GM23338 (cell line): ENCODE measurements at places on chromosomes 2 and 18. TPM values are rescaled to one million over a fixed set of nuclear protein-coding genes. Genes with fewer than 3 reads are reported as not detected.

The CMPK2 gene
- 0.12 and 0.56 TPM in 2 replicates for total RNA-seq

The ERFE gene
- total RNA-seq, result 2.5 and 3.3 TPM in 2 replicates

The KCMF1 gene
- total RNA-seq, result 120 and 129 TPM in 2 replicates

The MAP3K19 gene
- total RNA-seq, result not detected in 2 replicates

The NAT8 gene
- total RNA-seq, result not detected in 2 replicates

The CAPN14 gene
- 0.54 TPM in 1 of 2 replicates, not detected in the other for total RNA-seq

The SLC11A1 gene
- 0.89 TPM in 1 of 2 replicates, not detected in the other for total RNA-seq

- H3K4me3 ChIP-seq, result no peak overlapping the region
- no peaks in the 10 kb centered on the region for H3K36me3 ChIP-seq
- H3K27me3 ChIP-seq, result no peaks in the 10 kb centered on the region
- no peak for DNase-seq
These were observed 81.0 kb downstream of the APLF start for GRCh38 chr2:68548396-68548795.

DNA sequence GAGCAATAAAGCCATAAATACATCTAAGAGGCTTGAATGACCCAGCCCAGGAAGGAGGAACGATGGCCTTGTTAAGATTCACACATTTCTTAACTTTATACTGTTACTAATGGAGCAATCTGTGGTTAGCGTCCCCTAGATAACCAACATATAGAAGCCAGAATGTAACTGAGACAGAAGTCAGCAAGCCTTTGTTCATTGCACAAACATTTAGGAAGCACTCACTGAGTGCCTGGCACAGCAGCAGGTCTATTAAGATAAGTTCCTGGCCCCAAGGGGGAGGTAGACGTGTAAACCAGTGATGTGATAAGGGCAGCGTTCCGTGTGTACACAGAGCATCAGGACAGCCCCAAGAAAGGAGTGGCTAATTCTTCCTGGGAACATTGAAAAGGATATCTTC, 63.6 kb upstream of the ATL2 start:
- no peak overlapping the region for H3K4me3 ChIP-seq
- no peak for DNase-seq
- H3K27ac ChIP-seq, result no peak overlapping the region
- no peaks in the 10 kb centered on the region for H3K36me3 ChIP-seq

- H3K4me1 ChIP-seq, result no peaks in the 10 kb centered on the region
- DNase-seq, result no peak
- no peak overlapping the region for H3K4me3 ChIP-seq
- no peaks in the 10 kb centered on the region for H3K36me3 ChIP-seq
- H3K27me3 ChIP-seq, result no peaks in the 10 kb centered on the region
- no peak overlapping the region for H3K27ac ChIP-seq
These were observed 1061.6 kb upstream of the FAM98A start for GRCh38 chr2:34660741-34661140.

GRCh38 chr2:196988639-196989038, 62.1 kb upstream of the PGAP1 start:
- peaks cover 11% of the 10 kb centered on the region; the same call in 1 of the 2 replicates for H3K4me1 ChIP-seq
- H3K27ac ChIP-seq, result no peak overlapping the region
- DNase-seq, result no peak

DNA sequence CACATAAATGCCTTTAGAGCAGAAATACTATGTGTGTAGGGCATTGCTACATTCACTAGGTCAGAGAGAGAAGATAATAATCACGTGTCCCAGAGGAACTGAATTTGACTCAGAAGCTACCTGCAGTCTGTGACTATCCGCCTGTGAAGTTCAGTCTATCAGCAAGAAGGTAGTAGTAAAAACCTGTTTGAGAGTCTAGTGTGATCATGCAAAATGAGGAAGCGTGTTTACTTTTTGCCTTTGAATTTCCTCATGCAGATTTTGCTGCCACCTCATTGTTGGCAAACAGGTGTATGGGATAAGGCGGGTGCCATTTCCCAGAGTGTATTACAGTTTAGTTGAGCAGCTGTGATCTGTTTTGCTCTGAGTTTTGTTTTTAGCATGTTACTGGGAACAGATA, 403.9 kb upstream of the FANCL start:
- H3K4me3 ChIP-seq, result no peak overlapping the region
- no peak for DNase-seq
- H3K4me1 ChIP-seq, result 0 out of 2 replicates have a peak, but pooled peaks cover 7% of the 10 kb centered on the region
- no peak overlapping the region for H3K27ac ChIP-seq

DNA sequence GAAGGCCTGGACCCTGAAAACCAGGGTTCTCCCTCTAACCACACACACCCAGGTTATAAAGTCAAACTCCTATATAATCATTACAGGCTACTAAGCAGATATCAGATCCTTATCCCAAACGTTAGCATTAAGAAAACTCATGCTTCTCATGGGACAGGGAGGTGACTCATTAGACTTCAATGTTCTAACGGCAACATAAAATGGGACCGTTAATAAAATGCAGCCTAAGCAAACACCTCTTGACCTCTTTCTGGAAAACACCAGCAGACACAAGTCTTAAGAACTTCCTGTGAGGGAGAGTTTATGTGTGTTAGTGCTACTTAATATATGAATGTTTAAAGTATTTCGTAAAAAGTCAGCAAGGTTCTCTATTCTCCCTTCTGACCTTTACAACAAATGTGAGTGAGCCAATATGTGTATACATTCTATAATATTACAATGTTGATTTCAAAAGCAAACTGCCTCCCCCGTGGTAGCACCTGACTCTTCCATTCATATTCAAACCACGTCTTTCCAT, 31.7 kb downstream of the LPIN2 start:
- peaks cover 28% of the 10 kb centered on the region for H3K4me1 ChIP-seq
- H3K27me3 ChIP-seq, result no peaks in the 10 kb centered on the region
- peak overlapping the region; percentile 57; the same call in 1 of the 2 replicates for H3K27ac ChIP-seq
- no peaks in the 10 kb centered on the region for H3K36me3 ChIP-seq
- peak overlapping the region; percentile 5; the same call in 1 of the 2 replicates for H3K4me3 ChIP-seq
- no peak for DNase-seq

DNA sequence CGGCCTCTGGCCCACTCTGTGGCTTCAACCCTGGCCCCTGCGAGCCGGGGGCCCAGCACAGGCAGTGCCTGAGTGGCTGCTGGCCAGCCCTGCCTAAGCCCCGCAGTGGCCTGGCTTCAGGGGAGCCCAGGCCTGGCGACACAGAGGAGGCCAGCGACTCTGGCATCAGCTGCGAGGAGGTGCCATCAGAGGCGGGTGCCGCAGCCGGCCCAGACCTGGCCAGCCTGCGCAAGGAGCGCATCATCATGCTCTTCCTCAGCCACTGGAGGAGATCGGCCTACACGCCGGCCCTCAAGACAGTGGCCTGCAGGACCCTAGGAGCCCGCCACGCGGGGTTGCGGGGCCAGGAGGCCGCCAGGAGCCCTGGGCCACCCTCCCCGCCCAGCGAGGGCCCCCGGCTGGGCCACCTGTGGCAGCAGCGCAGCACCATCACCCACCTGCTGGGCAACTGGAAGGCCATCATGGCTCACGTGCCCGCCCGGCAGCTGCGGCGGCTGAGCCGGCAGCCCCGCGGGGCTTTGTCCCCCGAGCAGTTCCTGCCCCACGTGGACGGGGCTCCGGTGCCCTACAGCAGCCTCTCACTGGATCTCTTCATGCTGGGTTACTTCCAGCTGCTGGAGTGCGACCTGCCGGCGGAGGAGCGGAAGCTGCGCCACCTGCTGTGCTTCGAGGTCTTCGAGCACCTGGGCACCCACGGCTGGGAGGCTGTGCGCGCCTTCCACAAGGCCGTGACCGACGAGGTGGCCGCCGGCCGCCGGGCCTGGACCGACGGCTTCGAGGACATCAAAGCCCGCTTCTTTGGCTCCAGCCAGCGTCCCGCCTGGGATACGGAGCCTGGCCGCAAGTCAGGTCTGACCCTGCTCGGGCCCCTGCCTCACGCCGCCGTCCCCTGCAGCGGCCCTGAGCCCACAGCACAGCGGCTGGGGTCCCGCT, 7.5 kb upstream of the KLHL30 start:
- H3K27ac ChIP-seq, result no peak overlapping the region
- no peaks in the 10 kb centered on the region for H3K36me3 ChIP-seq
- no peak overlapping the region for H3K4me3 ChIP-seq
- no peaks in the 10 kb centered on the region for H3K4me1 ChIP-seq

DNA sequence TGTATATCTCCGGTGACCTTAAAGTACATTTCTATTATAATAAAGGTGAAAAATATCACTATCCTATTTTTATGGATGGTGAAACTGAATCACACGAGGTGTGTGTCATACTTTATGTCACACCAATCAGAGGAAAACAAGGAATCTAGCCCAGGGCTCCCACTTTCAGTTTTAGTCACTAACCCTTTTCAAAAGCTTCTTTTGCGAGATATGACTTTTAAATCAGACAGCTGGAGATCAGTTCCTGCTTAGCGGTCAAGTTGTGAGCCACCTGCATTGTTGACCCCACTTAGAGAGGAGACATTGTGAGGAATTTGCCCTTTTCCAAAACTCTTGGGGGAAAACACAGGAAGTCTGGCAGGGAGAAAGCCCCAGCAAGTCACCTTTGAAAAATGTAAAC, 70.5 kb downstream of the CPS1 start:
- H3K4me3 ChIP-seq, result no peak overlapping the region
- DNase-seq, result no peak
- no peaks in the 10 kb centered on the region for H3K36me3 ChIP-seq
- H3K4me1 ChIP-seq, result 0 out of 2 replicates have a peak, but pooled peaks cover 5% of the 10 kb centered on the region
- H3K27ac ChIP-seq, result no peak overlapping the region
- H3K27me3 ChIP-seq, result no peaks in the 10 kb centered on the region

DNA sequence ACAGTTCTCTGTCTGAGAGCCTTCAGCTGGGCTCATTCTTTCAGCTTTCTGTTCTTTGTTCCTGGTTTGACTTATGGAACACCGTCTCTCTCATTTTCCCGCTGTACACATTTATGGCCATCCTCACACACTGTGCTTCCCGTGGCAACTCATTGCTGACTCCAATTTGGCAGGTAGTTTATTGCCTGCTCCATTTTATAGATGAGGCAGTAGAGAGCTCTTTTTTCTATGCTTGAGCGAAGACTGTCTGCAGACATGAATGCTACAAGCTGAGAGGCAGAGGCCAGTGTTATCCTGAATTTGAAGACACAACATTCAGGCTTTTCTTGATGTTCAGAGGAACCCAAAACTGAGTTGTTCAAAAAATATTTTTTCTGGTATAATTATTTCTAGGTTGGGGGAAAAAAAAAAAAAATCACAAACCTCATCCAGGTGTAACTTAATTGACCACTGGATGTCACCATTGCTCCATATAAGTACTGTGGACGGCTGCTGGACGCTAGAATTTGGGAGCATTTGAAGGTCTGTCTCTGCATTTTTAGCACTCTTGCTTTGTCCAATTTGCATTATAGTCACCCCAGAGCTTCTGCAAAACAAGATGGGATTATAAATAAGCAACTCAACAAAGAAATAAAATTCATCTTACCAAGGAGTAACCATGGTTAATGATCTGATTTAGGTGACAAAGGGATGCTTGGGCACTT, 83.5 kb downstream of the HRH4 start:
- H3K36me3 ChIP-seq, result no peaks in the 10 kb centered on the region
- no peaks in the 10 kb centered on the region for H3K27me3 ChIP-seq
- DNase-seq, result peak; percentile 73
- H3K4me3 ChIP-seq, result no peak overlapping the region
- H3K27ac ChIP-seq, result no peak overlapping the region
- H3K4me1 ChIP-seq, result 0 out of 2 replicates have a peak, but pooled peaks cover 4% of the 10 kb centered on the region

DNA sequence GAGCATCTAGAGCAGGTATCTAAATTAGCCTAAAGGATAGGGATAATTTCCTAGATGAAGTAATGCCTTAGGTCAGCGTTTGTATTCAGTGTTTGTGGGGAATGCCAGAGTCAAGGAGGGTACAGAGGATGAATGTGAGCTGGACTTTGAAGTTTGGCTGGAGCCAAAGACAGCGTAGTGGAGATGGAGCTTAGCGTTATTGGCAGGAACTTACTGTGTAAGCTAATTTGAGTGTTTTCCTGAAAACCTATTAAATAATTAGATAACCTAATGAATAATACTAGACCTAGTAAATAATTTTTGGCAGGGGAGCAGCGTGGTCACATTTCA, 4.2 kb downstream of the RNF138 start:
- H3K27ac ChIP-seq, result no peak overlapping the region
- H3K27me3 ChIP-seq, result no peaks in the 10 kb centered on the region
- peaks cover 4% of the 10 kb centered on the region; the same call in 1 of the 2 replicates for H3K36me3 ChIP-seq
- peaks cover 44% of the 10 kb centered on the region for H3K4me1 ChIP-seq

GRCh38 chr2:138716183-138716582, 64.0 kb downstream of the NXPH2 start:
- H3K27me3 ChIP-seq, result no peaks in the 10 kb centered on the region
- peaks cover 17% of the 10 kb centered on the region for H3K4me1 ChIP-seq
- H3K36me3 ChIP-seq, result no peaks in the 10 kb centered on the region
- DNase-seq, result peak; percentile 44
- H3K27ac ChIP-seq, result no peak overlapping the region

DNA sequence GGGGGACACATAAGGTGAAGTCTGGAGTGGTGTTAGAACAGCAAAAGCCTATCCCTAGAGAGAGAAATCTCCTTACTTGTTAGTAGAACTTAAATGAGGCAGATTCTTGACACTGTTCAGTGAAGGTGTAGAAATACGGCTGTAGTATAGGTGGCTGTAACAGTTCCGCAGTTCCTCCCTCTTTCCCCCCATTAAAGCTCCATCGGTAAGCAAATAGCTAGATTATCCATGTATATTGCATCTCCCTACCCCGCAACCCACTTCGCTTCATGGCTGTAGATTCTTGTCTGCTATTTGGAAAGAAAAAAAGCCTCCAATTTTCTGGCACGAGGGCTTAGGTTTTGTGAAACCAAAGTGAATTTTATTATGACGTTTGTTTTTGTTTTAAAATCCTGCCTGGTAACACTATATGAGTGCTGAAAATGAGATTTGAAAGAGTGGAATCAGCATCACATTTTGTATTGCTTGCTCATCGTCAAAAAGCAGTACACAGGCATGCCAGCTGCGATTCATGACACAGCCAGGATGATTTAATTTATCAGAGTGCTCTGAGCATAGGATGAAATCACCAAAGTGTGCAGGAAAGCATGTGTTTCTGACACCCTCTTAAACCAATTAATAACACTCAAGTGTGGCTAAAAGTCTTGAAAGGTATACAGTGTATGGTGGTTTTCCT, 1.4 kb downstream of the FAM171B start:
- H3K27ac ChIP-seq, result no peak overlapping the region
- H3K4me3 ChIP-seq, result peak overlapping the region; percentile 79

DNA sequence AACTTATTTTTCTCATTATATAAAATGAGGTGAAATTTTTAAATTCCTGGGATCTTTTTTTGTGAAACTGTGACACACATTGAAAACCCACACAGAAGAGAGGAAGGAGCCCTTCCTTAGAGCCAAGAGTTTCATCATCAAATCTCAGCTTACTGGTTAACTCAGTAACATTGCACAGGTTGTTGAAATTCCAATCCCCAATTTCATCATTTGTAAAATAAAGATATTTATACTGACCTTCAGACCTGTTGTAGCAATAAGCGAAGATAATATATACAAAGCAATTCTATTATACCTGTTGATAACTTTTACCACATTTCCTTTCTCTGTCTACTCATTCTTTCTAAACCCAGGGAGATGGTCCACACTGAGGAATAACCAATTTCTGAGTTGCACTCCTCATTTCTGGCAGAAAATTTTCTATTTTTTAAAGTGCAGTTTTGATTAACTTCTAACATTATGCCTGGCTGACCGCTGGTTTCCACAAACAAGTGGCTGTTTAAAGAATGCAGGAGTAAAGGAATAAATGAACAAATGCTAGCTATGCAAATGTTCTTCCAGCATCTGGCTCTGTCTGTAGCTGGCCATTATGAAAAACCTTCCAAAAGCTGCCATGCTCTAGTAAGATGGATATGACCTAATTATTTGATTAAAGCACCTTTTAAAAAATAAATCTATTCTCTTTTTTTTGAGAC, 105.7 kb upstream of the LINC00305 start:
- H3K4me1 ChIP-seq, result no peaks in the 10 kb centered on the region
- DNase-seq, result no peak

GRCh38 chr2:170277951-170278350, 100.0 kb downstream of the MYO3B start:
- no peaks in the 10 kb centered on the region for H3K27me3 ChIP-seq
- DNase-seq, result no peak
- H3K36me3 ChIP-seq, result no peaks in the 10 kb centered on the region
- no peak overlapping the region for H3K4me3 ChIP-seq
